ENCODE measurements at places on chromosomes 4 and X. TPM values are rescaled to one million over a fixed set of nuclear protein-coding genes. Genes with fewer than 3 reads are reported as not detected.

The EPGN gene
- total RNA-seq = 4.8 TPM

The MAGEC1 gene
- total RNA-seq = under 0.01 TPM

The SHISA3 gene
- 0.65 TPM for total RNA-seq

The ZNF718 gene
- total RNA-seq = 3.6 TPM

The PRDM8 gene
- total RNA-seq = 2.8 TPM

The FAM47E gene
- 1.4 TPM for total RNA-seq

The FRMD7 gene
- 0.09 TPM for total RNA-seq

The SLC10A4 gene
- total RNA-seq = not detected

The RASL11B gene
- 0.28 TPM for total RNA-seq

The BGN gene
- 9.0 TPM for total RNA-seq

The USP51 gene
- 1.9 TPM for total RNA-seq

The MAGED2 gene
- 218 TPM for total RNA-seq

The SPANXN3 gene
- total RNA-seq = not detected

The ARHGAP6 gene
- 8.7 TPM for total RNA-seq

The RHOXF1 gene
- total RNA-seq = not detected

The ADGRG2 gene
- under 0.01 TPM for total RNA-seq

The RBM47 gene
- 2.5 TPM for total RNA-seq

The FANCB gene
- total RNA-seq = 4.6 TPM

The PRRG3 gene
- total RNA-seq = not detected

The NUP62CL gene
- 0.14 TPM for total RNA-seq

The ARHGAP4 gene
- total RNA-seq = 1.3 TPM

The LIMCH1 gene
- 16.5 TPM for total RNA-seq

The CYBB gene
- not detected for total RNA-seq

The PABPC1L2B gene
- total RNA-seq = not detected

The TCEAL7 gene
- 37.3 TPM for total RNA-seq

The NPY5R gene
- not detected for total RNA-seq

The TMPRSS11F gene
- not detected for total RNA-seq

The RTL9 gene
- total RNA-seq = 0.14 TPM

The RAB41 gene
- total RNA-seq = not detected

The ATP1B4 gene
- not detected for total RNA-seq

The AP1S2 gene
- total RNA-seq = 38.3 TPM

The C4orf51 gene
- total RNA-seq = not detected

The ITM2A gene
- 0.14 TPM for total RNA-seq

The CXXC4 gene
- 0.09 TPM for total RNA-seq

The CLTRN gene
- 0.28 TPM for total RNA-seq

The MAD2L1 gene
- 3.0 TPM for total RNA-seq

The CCDC149 gene
- 14.0 TPM for total RNA-seq
